ENCODE measurements at places on chromosomes 2 and 18. TPM values are rescaled to one million over a fixed set of nuclear protein-coding genes. Genes with fewer than 3 reads are reported as not detected.
A peak's percentile ranks its signal among the peaks of the same experiment; 100 is the strongest.

DNA sequence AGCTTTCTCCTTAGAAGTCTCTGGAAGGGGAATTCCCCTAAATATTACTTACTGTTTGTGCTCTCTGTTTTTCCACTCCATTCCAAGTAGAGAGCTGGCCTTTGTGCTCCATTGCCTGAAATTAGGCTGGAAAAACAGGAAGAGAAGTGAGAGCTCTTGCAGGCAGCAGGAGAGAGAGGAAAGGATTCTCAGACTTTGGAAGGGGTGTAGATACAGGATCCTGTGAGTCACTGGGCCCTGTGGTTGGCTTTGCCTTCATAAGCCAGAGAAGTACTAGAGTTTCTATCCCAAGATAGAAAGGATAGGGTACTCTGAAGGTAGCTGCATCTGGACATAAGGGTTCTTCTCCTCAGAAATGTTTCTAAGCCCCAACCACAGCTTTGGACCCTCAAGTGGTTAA lies 188.9 kb downstream of the CMPK2 start:
- no peak for DNase-seq

DNA sequence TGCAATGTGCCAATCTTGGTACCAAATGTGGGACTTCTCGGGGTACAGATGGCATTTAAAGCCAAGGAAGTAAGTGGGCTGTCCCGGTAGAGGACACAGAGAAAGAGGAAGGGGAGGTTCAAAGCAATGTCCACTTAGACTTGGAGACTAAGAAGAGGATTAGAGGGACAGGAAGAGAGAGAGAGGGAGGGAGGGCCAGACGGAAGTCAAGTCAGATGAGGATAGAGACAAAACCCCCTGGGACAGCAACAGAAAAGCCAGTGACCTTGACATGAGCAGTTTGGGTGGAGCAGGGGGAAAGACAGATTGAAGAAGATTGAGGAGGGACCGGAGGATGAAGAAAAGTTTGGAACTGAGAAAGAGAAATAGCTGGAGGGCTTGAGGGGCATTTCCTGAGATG lies 164.5 kb downstream of the NCK2 start:
- DNase-seq: no peak

- DNase-seq: peak; percentile 20
These were observed 78.3 kb downstream of the STPG4 start for GRCh38 chr2:47076586-47077441.

DNA sequence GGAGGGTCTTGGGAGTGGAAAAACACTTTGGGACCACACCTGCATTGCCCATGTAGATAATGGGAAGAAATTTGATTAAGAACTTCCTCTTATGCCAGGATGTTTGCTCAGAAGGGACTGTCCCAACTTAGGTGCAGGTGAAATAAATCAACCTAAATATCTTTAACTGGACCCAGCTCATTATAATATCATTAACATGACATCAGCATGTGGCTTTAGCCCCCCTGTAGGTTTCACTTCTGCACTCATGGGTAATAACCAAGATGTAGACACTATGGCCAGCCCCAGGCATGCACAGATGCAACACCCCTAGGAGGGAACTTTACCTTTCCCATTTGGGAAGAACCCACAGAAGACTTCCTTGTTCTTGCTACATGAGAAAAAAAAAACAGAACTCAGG lies 227.4 kb upstream of the ZNF804A start:
- DNase-seq: no peak

DNA sequence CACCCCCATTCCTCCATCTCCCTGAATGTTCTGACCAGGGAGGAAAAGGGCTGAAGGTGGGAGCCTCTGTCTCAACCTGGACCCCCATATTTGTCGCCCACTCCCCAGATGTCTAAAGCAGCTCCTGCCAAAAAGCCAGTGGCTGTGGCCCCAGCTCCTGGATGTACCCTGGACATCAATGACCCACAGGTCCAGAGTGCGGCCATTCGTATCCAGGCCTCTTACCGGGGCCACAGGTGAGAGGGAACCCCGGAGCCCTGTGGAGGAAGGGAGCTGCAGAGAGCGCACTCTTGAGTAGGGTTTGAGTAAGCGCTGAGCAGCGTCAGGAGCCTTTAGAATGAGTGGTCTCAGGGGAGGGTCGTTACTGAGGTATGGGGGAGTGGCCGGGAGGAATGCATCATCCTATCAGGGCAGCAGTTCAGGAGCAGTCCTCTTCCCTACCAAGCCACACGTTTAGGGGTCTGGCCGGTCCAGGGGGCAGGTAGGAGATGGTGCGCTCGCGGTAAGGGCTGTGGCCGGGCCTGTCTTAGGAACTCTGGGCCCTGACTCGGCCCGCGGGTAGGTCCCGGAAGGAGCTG lies 2.4 kb upstream of the GMPPA start:
- no peak for DNase-seq

DNA sequence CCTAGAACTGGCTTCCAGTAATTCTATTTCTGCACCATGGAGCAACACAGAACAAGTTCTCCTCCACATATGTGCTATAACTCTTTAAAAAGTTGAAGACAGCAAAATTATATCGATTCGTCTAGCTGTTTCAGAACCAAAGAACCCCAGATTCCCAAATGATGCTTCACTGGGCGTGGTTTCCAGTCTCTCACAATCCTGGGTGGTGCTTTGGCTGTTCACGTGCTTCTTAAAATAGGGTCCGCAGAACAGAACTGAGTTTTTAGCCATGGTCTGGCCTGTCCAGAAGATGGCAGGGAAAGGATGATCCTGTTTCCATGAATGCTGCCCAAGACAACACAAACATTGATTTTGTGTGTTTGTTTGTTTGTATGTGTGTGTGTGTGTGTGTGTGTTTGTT lies 37.6 kb upstream of the PARD3B start:
- no peak for DNase-seq

- no peak for DNase-seq
These were observed 35.2 kb downstream of the CPO start for GRCh38 chr2:206974551-206974950.

GRCh38 chr18:62170857-62171256 lies 16.0 kb downstream of the PIGN start:
- DNase-seq: no peak

- DNase-seq: no peak
These were observed 31.0 kb downstream of the PXDN start for GRCh38 chr2:1713142-1713838.

- no peak for DNase-seq
These were observed 212.1 kb downstream of the TCF4 start for GRCh38 chr18:55375930-55376329.

GRCh38 chr2:96248624-96249023 lies 17.2 kb downstream of the TMEM127 start:
- no peak for DNase-seq

DNA sequence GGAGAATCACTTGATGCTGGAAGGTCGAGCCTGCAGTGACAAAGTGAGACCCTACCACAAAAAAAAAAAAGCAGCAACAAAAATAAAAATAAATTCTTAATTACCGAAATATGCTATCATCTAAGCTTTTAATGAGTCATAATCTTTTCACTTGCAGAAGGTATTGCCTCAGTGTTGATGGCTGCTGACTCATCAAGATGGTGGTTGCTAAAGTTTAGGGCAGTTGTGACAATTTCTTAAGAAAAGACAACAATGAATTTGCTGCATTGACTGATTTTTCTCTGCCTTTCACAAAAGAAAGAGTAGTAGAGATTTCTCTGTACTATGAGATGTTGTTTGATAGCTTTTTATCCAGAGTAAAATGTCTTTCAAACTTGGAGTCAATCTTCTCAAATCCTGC lies 1809.0 kb downstream of the SUCLG1 start:
- DNase-seq: no peak

The FBLN7 gene
- total RNA-seq: 2.2 TPM

The NOP58 gene
- total RNA-seq: 26.4 TPM

The DPYSL5 gene
- total RNA-seq: not detected

The MERTK gene
- 21.6 TPM for total RNA-seq

The EIF2AK3 gene
- 11.7 TPM for total RNA-seq

The QPCT gene
- 0.60 TPM for total RNA-seq

The COA5 gene
- 24.8 TPM for total RNA-seq

The HNMT gene
- total RNA-seq: 1.4 TPM

The UGT1A5 gene
- total RNA-seq: not detected

Data from lung microvascular endothelial cell (primary cell).